CD4-positive, alpha-beta memory T cell (primary cell): ENCODE measurements at places on chromosomes 12 and 14. TPM values are rescaled to one million over a fixed set of nuclear protein-coding genes. Genes with fewer than 3 reads are reported as not detected.

DNA sequence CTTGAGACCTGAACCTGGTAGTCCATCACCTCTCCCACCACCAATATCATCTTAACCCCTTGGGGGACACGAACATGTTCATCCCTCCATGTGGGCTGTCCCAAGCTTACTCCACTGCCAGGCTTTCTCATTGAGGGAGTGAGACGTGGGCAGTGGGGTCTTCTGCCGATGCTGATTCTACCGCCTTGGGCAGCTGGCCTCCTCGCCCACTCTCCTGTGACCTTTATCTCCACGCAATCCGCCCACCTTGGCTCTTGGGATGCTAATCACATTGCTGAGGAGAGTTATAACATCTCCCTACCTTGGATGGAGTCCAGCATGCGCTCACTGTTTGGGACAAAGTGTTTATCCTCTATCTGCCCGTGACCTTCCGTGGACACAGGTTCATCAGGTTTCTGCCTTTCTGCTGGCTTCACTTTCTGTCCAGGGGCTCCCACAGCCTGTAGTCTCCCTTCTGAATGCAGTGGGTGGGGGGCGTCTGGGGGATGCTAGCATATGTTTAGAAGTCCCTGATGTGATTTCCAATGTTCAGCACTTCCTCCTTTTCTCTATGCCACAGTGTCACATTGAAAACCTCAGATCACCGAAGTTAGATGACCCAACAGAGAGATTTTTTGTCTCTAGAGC lies 53.2 kb upstream of the ESRRB start:
- no peak overlapping the region for H3K4me3 ChIP-seq
- DNase-seq = no peak
- H3K36me3 ChIP-seq = no peaks in the 10 kb centered on the region

DNA sequence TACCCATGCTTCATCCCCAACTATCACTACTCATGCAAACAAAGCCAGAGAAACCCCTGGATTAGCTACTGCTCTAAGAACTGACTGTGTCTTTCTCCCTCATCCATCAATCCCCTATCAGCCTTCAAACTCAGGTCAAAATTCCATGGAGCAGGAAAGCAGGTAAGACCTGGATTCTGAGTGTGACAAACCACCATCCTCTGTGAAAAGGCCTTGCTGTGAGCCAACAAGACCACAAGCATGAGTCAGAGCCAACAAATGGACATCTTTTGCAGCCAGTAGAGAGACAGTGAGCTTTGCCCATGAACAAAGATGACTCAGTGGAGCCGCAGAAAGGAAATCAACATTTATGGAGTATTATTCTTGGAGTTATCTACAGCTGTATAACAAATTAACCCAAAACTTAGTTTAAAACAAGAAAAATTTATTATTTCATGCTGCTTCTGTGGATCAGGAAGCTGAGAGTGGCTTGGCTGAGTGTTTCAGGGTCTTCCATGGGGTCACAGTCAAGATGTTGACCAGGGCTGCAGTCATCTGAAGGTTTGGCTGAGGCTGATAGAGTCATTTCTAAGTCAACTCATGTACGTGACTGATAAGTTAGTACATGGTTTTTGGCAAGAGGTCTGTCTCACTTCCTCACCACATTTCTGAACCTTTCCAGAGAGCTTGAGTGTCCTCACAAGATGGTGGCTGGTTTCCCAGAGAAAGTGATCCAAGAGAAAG lies 61.1 kb downstream of the PITPNM2 start:
- H3K27ac ChIP-seq = no peak overlapping the region
- no peaks in the 10 kb centered on the region for H3K27me3 ChIP-seq
- no peak overlapping the region for H3K4me3 ChIP-seq
- H3K4me1 ChIP-seq = no peaks in the 10 kb centered on the region

- peak; percentile 16 for DNase-seq
- H3K27me3 ChIP-seq = no peaks in the 10 kb centered on the region
- peaks cover 8% of the 10 kb centered on the region for H3K4me1 ChIP-seq
Measured at GRCh38 chr12:102917026-102917787, at the start of gene PAH. Gene PAH (minus strand): TSS chr12:102917244. CDS start chr12:102917130, 114 bp downstream.

- H3K27me3 ChIP-seq = no peaks in the 10 kb centered on the region
- H3K27ac ChIP-seq = no peak overlapping the region
- no peaks in the 10 kb centered on the region for H3K36me3 ChIP-seq
- no peaks in the 10 kb centered on the region for H3K4me1 ChIP-seq
Measured at GRCh38 chr12:128734371-128734770, 89.4 kb downstream of the SLC15A4 start.

DNA sequence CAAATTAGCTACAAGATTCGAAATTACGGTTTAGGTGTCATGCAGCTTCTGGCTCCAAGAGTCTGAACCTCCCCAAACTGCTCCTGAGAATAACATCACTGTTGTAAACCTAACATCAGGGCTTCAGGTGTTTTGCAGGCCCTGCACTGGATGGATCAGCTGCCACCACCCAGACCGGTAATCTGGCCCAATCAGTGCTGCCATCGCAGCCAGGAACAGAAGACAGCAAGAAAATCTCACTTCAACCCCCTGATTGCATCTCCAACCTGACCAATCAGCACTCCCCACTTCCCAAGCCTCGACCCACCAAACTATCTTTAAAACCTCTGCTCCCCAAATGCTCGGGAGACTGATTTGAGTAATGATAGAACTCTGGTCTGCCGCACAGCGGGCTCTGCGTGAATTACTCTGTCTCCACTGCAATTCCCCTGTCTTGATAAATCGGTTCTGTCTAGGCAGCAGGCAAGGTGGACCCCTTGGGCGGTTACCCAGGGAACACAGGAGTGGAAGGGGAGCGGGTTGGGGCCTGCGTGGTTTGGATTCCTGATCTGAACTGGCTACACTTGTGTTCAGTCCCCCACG lies 268.5 kb upstream of the SFSWAP start:
- H3K27me3 ChIP-seq = no peaks in the 10 kb centered on the region
- no peak for DNase-seq
- H3K4me1 ChIP-seq = no peaks in the 10 kb centered on the region

DNA sequence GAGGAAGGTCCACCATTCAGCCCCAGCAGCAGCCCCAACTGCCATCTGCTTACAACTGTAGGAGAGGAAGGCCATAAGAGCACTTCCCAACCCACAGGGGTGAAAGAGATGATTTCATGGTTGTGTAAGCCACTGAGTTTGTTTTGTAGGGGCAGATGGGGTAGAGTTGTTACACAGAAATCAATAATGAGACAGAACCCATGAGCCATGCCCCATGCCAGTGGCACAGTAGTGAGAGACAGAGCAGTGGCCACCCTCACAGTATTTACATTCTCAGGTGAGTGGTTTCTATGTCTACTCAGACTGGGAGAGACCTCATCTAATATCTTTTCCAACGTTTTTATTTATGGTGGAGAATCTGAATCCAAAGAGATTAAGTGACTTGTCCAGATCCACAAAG lies 68.6 kb downstream of the NUAK1 start:
- no peaks in the 10 kb centered on the region for H3K36me3 ChIP-seq
- no peaks in the 10 kb centered on the region for H3K27me3 ChIP-seq
- H3K4me3 ChIP-seq = no peak overlapping the region
- H3K27ac ChIP-seq = no peak overlapping the region

GRCh38 chr14:72741826-72742117 lies 152.1 kb downstream of the DPF3 start:
- no peak overlapping the region for H3K4me3 ChIP-seq
- DNase-seq = no peak
- no peaks in the 10 kb centered on the region for H3K27me3 ChIP-seq
- H3K4me1 ChIP-seq = no peaks in the 10 kb centered on the region
- no peaks in the 10 kb centered on the region for H3K36me3 ChIP-seq

GRCh38 chr14:101109347-101109638 lies 205.8 kb upstream of the RTL1 start:
- no peaks in the 10 kb centered on the region for H3K36me3 ChIP-seq
- no peak overlapping the region for H3K4me3 ChIP-seq
- H3K27me3 ChIP-seq = no peaks in the 10 kb centered on the region
- no peak for DNase-seq
- H3K4me1 ChIP-seq = no peaks in the 10 kb centered on the region

DNA sequence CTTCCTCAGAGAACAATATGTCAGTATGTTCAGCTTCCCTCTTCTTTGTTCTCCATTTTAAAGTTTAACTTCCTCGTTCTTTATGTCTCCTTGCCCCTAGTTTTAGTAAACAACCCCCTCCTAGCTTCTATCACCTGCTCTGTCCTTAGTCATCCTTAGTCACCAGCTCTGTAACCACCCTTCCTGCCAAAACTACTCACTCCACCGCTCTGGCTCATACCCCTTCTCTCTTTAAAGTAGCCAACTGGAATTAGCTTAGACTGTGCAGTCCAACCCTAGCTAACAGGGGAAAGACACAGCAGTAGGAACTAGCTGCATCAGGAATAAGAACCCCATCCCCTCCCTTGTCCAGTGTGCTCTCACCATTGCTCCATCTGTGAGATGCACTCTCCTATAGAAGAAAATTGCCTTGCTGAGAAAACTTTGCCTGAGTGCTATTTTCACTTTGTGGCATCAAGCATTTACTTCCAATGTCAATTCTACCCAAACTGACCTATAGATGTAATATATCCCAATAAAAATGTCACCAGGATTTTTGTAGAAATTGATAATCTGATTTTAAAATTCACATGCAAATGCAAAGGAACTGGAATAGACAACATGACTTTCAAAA lies 603.2 kb downstream of the C12orf50 start:
- no peak overlapping the region for H3K4me3 ChIP-seq
- no peaks in the 10 kb centered on the region for H3K36me3 ChIP-seq
- H3K27me3 ChIP-seq = no peaks in the 10 kb centered on the region
- no peak for DNase-seq
- no peaks in the 10 kb centered on the region for H3K4me1 ChIP-seq

DNA sequence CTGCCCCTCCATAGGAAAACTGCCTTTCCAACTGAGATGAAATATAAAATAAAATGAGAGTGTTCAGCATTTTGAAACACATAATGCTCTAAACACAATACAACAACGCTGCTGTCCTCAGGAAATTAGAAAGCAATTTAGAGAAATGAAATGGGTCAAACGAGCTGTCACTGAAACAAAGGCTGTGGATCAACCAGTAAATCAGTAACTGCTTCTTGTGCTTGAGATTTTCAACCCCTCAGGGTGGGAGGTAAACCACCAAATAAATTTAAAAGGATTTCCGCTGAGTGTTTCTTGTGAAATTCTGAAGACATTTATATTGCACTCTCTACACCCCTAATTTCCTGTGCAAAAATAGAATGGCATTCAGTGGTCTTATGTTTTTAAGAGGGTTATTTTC lies 657.1 kb upstream of the SEL1L start:
- H3K4me3 ChIP-seq = no peak overlapping the region
- no peaks in the 10 kb centered on the region for H3K36me3 ChIP-seq
- no peak for DNase-seq
- H3K4me1 ChIP-seq = no peaks in the 10 kb centered on the region

Gene CLEC6A
- total RNA-seq = not detected

Gene INHBE
- total RNA-seq = not detected

Gene PPM1A
- 48.5 TPM for total RNA-seq

Gene LRFN5
- total RNA-seq = not detected

Gene CRACR2A
- 34.4 TPM for total RNA-seq

Gene DPPA3
- total RNA-seq = not detected

Gene NEMF
- total RNA-seq = 112 TPM

Gene TRHDE
- not detected for total RNA-seq

Gene BHLHE41
- total RNA-seq = 0.55 TPM
